ENCODE measurements at places on chromosomes 6 and 20.
A peak's percentile ranks its signal among the peaks of the same experiment; 100 is the strongest.

DNA sequence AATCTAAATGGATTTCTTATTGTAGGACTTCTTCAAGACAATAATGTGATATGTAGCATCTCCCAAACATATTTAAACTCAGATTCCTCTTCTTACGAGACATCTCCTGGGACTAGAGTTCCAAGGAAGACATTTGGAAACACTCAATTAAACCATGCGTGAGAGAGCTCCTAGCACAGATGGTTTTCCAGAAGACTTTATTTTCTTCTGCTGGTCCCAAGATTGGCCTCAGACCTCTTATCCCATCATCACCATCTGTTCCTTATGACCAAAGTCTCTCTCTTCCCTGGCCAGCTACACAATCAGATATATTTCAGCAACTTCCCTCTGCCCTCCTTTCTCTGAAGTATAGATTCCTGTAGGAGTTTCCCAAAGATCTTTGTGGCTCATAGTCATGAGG lies 93.2 kb upstream of the JARID2 start:
- DNase-seq, result no peak

- DNase-seq, result no peak
These were observed 53.6 kb downstream of the TAF4 start for GRCh38 chr20:62011938-62012534.

DNA sequence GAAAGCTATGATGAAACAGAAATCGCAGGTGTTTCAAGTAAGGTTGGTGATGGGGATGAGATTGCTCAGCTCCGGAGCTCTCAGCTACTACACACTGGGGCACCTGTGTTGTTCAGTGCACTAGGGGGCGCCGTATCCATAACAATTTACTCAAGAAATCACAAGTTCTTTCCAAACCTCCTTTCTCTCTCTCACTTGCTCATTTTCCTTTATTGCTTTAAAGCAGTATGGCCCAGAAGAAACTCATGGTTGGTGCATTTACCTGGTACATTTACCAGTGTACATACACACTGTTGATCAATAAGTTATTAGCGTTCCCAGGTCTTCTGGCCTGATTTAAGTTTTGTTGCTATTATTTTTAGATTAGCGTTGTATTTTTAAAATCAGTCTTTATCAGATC lies 235.2 kb upstream of the TAB2 start:
- DNase-seq, result peak; percentile 67

DNA sequence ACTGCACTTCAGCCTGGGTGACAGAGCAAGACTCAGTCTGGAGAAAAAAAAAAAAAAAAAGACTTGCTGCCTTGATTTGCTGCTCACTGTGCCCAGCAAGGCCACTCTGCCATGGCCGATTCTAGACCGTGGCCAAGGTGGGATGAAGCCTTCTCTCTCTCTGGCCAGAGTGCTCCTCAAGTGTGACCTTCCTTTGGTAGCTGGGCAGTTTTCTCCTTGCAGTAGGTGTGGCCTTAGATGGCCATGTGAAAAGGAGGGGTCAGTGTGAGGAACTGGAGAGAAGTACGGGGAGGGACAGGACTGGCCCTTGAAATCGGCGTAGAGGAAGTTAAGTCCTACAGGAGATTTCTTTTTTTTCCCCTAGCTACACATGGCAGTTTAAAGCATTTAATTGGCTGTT lies 272.0 kb downstream of the ARID1B start:
- no peak for DNase-seq

DNA sequence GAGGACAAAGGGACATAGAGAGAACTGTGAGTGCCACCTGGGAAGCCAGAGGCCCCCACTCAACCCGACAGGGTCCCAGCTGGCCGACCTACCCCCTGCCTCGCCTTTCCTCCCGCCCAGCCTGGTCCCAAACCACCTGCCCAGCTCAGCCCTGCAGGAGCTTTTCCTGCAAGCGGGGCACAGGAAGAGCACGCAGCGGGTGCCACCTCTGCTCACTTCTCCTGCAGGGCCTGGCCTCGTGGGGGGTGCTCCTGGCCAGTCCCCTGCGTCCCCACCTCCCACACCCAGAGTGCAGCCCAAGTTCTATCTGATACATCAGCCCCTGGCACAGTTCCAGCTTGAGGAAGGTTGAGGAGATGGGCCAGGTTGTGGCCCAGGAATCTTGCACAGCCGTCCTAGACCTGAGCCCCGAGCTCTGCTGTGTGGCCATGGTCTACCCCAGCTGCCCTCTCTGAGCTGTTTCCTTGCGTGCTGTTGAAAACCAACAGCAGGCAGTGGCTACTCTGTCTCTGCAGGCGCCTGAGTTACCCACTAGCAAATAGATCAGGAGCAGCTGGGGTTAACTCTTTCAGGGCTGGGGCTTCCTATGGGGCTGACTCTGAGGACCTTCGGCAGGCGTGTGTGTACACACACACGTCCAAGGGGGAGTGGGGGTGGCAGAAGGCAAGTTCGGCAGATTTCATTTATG lies 1.7 kb downstream of the NECAB3 start:
- peak; percentile 8 for DNase-seq

DNA sequence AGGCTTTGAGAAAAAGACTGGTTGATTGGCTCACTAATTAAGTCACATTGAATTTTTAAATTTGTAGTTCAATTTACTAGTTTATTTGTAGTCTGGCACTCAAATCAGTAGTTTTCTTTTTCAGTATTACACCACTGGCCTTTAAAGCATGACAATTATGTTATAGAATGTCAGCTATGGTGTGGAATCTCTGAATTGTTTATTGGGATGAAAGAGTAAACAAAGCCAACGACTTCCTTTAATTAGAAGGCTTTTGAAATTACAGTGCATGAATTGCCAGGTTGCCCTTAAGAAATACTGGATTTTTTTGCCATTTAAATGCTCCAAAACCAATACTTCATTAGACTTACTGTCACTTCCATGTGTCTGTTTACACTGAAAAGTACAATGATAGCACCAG lies 426.9 kb upstream of the RNF217 start:
- no peak for DNase-seq

GRCh38 chr6:116424001-116424400 lies 37.2 kb upstream of the CALHM6 start:
- no peak for DNase-seq

GRCh38 chr6:137874204-137875057 lies 7.4 kb downstream of the TNFAIP3 start:
- no peak for DNase-seq

- DNase-seq, result no peak
These were observed 14.0 kb downstream of the ZC2HC1B start for GRCh38 chr6:143878272-143878760.

DNA sequence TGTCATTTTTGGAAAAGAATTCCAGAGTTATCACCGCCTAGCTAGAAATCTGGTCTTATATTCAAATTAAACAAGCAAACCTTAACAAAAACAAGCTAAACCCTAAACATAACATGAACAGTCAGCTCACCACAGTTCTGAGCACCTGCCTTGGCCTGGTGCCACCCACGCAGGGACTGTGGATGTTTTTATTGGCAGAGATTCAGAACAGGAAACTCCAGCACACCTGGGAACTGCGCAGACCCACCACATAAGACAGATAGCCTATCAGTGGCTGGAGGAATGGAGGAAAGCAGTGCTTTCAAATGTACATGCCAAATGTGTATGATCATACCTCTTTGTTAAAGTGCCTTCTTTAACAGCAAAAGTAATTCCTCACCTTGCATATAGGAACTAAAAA lies 8.9 kb downstream of the SLC16A10 start:
- no peak for DNase-seq

DNA sequence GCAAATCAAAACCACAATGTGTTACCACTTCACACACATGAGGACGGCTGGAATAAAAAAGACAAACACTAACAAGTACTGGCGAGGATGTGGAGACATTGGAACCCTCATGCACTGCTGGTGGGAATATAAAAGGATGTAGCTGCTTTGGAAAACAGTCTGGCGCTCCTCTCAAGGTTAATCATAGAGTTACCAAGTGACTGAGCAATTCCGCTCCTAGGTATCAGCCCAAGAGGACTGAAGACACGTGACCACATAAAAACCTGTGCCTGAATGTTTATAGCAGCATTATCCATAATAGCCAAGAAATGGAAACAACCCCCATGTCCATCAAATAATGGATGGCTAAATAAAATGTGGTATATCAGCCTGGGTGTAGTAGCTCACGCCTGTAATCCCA lies 45.0 kb downstream of the VSTM2L start:
- no peak for DNase-seq

DNA sequence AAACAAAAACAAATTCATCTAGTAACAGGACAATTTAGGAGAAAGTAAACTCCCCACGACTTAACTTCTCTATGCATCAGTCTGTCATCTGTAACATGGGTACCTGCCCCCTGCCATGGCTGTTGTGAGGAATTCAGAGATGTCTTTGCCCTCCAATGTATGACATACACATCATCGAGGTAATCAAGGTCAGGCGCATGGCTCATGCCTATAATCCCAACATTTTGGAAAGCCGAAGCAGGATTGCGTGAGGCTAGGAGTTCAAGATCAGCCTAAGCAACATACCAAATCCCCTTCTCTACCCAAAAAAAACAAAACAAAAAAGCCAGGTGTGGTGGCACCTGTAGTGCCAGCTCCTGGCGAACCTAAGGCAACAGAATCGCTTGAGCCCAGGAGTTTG lies 9.0 kb downstream of the EEF1A1 start:
- no peak for DNase-seq

DNA sequence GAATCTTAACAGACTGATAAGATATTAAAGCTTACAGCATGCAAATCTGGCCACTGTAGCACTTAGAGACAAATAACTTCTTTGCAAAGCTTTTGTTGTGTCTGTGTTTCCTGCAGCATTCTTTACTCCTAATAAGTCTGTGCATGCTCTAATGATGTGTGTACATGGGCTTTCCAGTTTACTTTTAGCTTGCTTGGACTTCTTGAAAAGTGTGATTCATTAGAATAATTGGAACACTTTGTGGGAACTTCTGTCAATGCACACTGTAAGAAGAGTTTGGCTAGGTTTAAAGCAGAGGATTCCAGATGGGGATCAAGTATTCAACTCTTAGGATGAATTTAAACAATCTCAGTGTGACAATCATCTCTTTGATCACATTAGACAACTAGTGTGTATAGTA lies 22.1 kb upstream of the TINAG start:
- DNase-seq, result no peak

DNA sequence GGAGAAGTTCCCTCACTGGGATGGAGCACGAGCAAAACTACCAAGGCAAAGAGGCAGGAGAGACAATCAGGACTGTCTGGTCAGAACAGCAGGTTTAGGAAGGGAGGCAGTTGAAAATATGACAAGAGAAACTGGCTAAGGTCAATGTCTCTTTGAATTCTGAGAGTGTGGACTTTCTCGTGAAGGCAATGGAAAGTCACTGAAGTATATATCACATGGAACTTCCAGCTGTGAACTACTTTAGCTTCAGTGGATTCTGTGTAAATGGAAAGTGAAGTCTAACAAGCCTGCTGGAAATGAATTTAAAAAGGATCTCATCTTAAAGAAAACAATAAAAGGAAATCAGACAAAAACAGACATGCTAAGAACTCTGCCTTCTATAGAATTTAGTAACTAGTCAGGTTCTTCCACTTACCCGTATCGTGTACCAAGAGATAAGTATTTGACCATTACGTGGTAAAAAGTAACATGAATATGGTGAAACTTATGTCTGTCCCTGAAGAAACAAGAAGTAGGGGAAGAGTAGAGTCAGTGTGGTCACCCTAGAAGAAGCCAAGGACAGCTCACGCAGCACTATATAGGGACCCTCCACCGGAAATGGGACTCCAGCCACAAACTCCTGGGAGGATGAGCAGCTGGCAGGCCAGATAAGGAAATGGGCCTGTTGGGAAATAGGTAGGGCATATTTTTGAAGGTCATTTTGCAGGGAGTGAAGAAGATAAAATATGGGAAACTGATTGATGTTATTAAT lies 123.4 kb downstream of the MAP7 start:
- DNase-seq, result no peak

- no peak for DNase-seq
These were observed 30.9 kb upstream of the EDN3 start for GRCh38 chr20:59269411-59270025.

- no peak for DNase-seq
These were observed 197.3 kb downstream of the TASP1 start for GRCh38 chr20:13441388-13441787.

GRCh38 chr20:44993343-44993742 lies 27.0 kb downstream of the STK4 start:
- DNase-seq, result no peak

Data from hippocampal formation (tissue), 2 donors.